ENCODE measurements at places on chromosomes 5 and 9.
A peak's percentile ranks its signal among the peaks of the same experiment; 100 is the strongest.

DNA sequence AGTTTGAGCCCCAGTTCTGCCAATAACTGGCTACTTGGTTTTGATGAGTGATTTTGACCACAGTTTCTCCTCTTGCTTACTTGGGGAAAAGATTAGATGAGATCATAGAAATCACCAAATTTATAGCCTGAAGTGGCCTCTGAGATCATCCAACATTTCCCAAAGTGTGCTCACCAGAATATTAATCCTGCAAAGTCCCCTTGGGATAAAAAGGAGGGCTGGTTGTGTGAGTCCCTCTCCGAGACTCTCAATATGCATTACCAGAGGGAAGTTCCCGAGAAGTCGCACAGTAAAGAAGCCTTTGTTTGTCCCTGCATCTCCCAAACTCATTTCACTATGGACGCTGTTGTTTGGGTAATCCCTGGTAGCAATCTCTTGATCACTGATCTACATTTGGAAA lies 88.4 kb upstream of the ADRA1B start:
- no peak for DNase-seq

- DNase-seq = no peak
Measured at GRCh38 chr5:124461941-124462340, 284.5 kb downstream of the ZNF608 start.

GRCh38 chr5:149765932-149766331 lies 35.8 kb downstream of the PPARGC1B start:
- no peak for DNase-seq

GRCh38 chr5:74288448-74289108 lies 351.9 kb downstream of the ENC1 start:
- DNase-seq = no peak

GRCh38 chr5:84673785-84674184 lies 289.1 kb upstream of the EDIL3 start:
- no peak for DNase-seq

DNA sequence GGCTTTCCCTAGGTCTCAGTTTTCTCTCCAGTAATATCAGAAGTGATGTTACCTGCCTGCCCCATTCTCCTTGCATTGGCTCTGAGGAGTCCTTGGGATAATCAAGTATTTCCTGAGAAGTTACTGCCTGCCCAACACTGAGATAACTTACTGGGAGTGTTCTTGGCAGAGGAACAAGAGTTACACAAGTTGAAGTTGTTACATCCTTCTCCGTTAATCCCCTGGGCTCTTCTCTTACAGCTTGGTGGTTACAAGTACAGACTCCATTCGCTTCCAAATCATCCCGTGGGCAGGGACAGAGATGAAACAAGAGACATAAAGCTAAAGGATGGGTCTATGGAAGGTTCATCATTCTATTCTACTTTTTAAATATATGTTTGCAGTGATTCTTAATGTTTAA lies 74.1 kb upstream of the SAP30L start:
- no peak for DNase-seq

GRCh38 chr9:1708219-1708618 lies 306.9 kb upstream of the SMARCA2 start:
- DNase-seq = no peak

GRCh38 chr5:79508354-79508753 lies 5.6 kb downstream of the HOMER1 start:
- DNase-seq = no peak

GRCh38 chr5:122311961-122312590 lies at the start of gene SNCAIP:
SNCAIP (plus strand) TSS chr5:122312237; CDS start chr5:122391135, 78,898 bp downstream.
- peak; percentile 54 for DNase-seq

DNA sequence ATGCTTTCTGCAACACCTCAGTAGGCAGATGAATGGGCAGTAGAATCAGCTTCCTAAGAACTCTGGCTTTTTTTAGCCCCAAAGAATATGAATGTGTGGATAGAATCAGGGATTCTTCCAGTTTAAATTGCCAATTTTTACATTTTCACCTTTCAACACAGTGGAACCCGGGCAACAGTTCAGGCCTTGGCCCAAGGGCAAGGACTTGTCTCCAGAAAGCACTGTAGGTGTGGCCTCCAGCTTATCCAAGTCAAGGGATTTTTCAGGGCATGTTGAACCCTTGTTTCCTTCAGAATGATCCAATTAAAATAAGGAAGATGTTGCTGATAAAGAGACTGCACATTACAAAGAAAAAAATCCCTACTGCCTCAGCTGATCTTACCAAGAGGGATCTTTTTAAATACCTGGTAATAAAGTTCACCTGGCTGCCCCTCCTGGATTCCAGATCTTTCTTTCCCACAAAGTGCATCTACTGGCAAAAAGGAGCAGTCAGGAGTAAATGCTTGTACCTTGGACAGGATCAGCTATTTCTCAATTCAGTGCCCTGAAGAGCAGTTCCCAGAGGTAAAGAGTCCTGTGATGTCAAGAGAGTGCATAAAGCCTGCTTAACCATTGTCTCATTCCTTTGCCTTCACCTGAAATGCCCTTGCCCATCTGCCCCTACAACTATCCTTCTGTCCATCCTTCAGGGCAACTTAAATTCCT lies 80.1 kb upstream of the PLPP6 start:
- DNase-seq = no peak

- DNase-seq = no peak
Measured at GRCh38 chr5:171207256-171207847, 101.7 kb upstream of the TLX3 start.

GRCh38 chr5:180601591-180602480 lies 10.5 kb upstream of the SCGB3A1 start:
- no peak for DNase-seq

- no peak for DNase-seq
Measured at GRCh38 chr9:71675857-71676165, 92.5 kb downstream of the CEMIP2 start.

- no peak for DNase-seq
Measured at GRCh38 chr5:124949862-124950261, 203.4 kb upstream of the ZNF608 start.

GRCh38 chr9:27701016-27701415 lies 127.7 kb upstream of the C9orf72 start:
- no peak for DNase-seq

GRCh38 chr9:91824151-91824550 lies 125.9 kb downstream of the ROR2 start:
- DNase-seq = no peak

DNA sequence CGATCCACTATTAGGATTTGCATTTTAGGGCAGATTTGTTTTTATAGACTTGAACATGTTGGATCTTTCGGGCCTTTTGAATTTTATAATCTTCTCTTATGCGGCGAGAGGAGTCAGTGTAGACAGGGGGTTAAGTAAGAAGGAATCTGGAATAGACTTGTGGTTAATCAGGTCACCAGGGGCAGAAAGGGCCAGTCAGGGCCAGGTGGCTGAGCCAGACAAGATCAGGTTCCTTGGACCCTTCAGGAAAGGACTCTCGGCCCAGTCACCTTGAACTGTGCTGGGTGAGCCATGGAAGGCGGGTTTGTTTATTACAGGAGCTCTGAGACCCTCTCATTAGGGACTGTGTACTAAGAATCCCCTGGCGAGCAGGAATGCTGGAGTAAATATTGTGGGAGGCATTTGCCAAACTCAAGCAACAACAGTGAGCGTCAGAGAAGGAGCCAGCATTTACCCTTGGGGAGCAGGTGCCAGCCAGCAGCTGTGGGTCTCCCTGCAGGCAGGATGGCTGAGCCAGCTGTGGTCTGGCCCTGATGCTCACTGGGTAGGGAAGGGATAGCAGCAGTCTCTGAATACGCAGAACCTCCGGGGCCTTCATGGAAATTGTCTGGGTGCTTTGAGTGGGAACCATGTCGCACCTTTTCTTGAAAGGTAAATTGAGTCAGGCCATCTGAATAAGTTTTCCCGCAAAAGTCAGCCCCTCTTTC lies 79.2 kb downstream of the UBE2QL1 start:
- no peak for DNase-seq

DNA sequence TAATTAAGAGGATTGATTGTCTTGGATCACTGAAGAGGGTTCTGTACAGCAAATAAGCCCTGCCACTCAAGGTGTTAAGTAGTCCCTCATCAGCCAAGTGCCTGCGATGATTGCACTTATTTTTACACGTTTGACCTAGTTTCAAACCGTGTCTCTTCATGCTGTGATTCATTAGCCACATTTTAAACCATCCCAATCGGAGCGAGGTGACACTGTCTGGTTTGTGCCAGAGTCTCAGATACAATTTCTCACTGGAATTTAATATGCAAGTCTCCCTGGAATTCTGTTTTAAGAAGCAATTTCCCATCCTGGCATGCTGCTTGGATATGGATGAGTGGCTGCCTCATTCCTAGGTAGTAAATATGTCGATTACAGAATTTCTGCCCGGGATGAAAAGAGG lies 1.6 kb downstream of the INSYN2B start:
- no peak for DNase-seq

- DNase-seq = no peak
Measured at GRCh38 chr5:95921501-95921900, 40.1 kb downstream of the ELL2 start.

- no peak for DNase-seq
Measured at GRCh38 chr9:103167530-103167929, 172.4 kb downstream of the CYLC2 start.

DNA sequence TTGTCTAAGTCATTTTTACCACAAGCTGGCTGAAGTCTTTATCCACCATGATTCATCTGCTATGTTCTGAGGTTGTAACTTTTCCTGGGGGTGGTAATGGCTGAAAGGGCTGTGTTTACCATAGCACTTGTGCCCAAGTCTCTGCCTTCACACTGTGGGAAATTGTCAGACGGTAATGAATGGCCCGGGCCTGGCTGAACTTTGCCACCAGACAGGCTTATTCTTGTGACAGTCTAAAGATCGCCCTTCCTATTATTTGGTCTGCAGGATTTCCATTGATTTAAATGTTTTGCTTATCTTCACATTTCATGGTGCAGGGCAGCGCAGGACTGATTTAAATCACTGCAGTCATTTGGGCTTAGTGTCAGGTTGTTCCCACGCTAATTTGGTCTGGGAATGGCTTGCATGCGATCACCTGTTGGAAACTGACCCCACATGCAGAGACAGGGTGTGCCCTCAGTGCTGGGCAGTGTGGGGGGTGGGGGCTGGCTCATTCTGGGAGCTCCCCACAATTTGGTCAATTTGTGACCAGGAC lies 109.3 kb upstream of the ICE1 start:
- no peak for DNase-seq

GRCh38 chr5:158796812-158797497 lies 302.8 kb downstream of the EBF1 start:
- no peak for DNase-seq

- no peak for DNase-seq
Measured at GRCh38 chr9:2536511-2536910, 85.1 kb upstream of the VLDLR start.

Data from dorsolateral prefrontal cortex (tissue), 122 donors.